Activated CD8-positive, alpha-beta memory T cell treated with anti-CD3 and anti-CD28 coated beads for 24 hours (primary cell): ENCODE measurements at places on chromosomes 5 and 9.

DNA sequence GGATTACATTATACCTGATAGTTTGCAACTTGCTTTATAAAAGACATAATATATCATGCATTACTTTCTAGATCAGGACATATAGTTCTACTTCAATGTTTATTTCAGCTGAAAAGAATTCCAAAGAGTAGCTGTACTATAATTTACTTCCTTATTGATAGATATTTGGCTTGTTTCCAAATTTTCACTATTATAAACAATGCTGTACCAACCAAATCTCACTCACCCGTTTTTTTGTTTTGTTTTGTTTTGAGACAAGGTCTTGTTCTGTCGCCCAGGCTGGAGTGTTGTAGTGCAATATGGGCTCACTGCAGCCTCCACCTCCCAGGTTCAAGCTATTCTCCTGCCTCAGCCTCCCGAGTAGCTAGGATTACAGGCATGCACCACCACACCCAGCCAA, 132.7 kb downstream of the GNAQ start:
- no peak for DNase-seq

DNA sequence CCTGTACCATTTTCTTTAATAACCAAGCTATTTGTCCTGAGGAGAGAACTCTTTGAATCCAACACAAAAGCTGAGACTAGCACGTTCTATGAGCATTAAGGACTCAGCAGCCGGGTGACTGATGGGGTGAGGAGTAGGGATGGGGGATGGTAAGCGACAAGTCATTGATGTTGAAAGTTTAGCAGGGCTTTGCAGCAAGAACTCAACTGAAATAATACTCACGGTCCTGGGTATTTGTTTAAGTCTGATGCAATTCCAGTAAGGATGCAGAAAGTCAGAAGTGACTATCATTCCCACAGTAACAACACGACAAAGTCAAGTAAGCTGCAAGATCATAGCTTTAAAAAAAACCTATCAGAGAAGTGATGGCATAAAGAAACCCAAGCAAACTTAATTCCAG, 131.1 kb downstream of the ACTL7B start:
- DNase-seq = no peak

DNA sequence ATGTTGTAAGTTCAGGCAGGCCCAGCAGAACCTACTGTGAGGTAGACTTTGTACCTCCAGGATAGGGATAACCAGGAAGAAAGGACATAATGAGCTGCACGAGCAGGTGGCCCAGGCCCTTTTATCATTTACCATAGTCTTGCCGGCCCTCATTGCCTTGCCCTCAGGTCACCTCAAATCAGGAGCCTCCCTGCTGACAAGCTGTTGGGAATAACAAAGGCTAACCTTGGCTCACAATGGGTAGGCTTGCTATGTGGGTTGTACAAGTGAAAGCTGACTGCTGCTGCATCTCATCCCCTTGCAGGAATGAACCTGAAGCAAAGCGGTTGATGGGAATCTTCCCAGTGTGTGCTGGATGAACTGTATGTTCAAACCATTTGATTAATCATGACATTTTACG, 159.5 kb upstream of the ACTBL2 start:
- no peak for DNase-seq

DNA sequence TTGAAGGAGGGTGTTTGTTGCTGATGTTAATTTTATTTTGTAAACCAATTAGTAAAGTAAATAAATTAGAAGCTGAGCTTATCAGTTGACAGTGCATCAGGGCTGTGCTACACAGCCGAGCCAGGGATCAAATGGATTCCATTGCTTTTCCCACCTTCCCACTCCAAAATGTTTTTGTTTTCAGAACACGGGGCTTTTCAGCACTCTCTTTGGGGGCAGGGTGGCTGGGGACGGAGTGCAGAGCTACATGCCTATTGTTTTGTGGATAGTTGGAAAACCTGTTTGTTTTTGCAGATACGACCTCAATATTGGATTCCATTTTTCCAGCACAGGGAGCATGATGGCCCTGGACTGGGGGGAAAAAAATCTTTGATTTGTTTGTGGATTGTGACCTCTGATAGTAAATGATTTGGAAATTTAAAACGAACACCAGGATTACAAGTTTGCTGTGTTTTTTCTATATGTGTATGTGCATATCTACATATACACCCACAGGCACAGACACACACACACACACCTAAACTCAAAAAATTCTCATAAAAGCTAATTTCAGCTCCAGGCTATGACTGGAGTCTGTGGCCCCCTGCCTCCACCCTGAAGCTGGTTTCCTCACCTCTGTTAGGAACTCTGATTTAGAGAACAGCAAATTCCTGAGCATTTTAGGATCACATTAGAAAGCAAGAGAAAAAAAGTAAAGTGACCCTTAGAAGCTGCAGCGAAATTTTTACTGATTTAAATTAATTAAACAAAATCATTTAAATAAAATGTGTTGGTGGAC, 371.7 kb upstream of the IRX2 start:
- peak; percentile 9 for DNase-seq

GRCh38 chr5:5270958-5271785, 131.0 kb downstream of the ADAMTS16 start:
- no peak for DNase-seq

GRCh38 chr9:123191680-123192079, 76.7 kb downstream of the STRBP start:
- no peak for DNase-seq

DNA sequence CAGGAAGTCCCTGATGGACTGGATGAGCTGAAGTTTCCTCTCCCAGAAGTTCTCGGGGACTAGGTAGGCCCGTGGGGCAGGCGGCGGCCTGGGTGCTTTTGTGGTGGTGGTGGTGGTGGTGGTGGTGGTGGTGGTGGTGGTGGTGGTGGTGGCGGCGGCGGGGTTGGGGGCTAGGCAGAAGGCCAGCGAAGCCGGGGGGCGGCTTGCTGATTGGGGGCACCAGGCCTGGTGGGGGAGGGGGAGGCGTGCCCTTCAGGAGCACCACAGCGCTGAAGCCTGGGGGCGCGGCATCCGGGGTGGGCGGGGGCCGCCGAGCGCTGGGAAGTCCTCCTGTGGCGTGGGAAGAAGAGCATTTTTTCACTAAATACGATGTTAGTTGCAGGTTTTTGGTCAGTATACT, 26.9 kb downstream of the SPATA31C1 start:
- DNase-seq = no peak

DNA sequence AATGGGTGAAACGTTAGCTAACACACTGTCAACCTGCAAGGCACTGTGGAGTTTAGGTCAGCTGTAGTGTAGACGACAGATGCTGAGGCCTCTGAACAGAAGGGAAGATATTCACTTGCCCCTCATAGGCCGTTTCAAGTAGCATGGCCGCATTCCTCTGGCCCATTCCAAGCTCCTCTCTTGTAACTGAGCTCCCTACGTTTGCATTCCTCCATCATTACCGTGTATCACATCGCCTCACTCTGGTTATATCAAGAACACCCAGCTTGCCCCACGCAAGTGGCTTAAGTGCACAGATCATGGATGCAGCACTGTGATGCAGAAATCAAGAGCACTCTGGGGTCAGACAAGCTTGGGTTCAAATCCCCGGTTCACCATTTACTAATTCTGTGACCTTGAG, 43.3 kb downstream of the PRELID2 start:
- DNase-seq = no peak

DNA sequence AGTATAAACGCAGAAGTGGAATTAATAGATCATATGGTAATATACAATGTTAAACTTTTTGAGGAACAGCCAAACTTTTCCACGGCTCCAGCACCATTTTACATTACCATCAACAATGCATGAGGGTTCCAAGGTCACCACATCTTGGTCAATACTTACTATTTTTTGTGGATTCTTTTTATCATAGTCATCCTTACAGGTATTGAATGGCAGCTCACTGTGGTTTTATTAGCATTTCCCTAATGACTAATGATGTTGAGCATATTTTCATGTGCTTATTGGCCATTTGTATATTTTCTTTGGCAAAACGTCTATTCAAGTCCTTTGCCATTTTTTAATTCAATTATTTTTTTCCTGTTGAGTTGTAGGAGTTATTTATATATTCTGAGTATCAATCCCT, 14.1 kb upstream of the RAPGEF6 start:
- no peak for DNase-seq

DNA sequence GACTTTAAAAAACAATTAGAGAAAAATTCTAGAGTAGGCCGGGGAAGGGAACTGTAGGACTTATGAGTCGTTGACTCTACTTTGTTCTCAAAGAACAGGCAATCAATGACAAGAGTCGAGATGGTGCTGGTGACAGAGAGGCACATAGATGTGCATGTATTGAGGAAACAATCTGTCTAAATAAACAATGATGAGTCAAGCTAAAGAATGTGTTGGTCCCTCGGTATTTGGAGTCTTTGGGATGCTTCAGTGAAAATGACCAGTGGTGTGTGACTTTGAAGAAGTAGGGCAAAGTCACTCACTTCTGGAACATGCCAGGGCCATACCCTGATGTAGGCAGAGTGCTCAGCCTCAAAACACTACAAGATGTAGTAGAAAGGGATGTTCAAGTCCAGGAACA, 288.1 kb upstream of the PANK3 start:
- no peak for DNase-seq

DNA sequence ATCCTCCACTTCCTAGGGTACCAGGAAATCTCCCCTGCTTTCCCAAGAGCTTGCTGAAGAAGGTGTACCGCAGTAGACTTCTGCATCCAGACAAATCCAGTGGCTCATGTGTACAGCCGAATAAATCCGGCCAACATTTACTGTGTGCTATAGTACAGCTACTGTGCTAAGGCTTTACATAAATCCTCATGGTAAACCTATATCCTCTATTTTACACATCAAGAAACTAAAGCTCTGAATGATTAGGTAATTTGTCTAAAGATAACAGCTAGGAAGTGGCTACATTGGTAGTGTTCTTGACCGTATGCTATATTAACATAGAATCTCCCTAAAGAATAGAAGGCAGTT, 511 bp upstream of the WDR41 start:
- no peak for DNase-seq

- no peak for DNase-seq
Measured at GRCh38 chr5:6790346-6790865, 77.2 kb downstream of the TENT4A start.

DNA sequence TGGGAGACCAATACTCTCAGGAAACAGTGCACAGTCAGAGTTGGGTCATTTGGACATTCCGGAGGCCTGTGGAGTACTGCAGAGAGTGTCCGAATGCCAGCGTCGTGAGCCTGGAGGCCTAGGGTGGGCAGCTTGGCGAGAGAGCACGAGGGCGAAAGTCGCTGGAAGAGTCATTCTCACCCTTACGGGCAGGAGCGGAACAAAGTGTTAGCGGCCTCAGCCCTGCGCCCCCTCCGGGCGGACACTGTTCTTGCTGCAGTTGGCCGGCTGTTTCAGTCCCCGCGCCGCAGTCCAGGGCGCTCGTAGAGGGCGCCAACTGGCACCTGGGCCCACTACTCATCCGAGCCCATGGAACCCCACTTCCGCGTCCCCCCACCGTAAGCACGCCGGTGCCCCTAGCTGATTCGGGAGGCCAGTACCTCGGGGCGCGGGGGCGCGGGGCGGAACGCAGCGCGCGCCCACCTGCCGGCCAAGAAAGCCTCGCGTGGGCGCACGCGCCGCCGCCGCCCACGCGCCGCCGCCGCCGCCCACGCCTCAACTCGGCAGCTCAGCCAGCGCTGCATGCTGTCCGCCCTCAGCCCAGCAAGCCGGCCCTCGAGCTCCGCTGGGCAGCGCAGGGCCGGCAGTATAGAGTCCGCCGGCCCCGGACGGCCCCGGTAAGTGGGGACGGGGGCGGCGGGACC, 99.7 kb upstream of the CCL21 start:
- no peak for DNase-seq

GRCh38 chr5:135145985-135146384, 112.0 kb upstream of the PITX1 start:
- no peak for DNase-seq

DNA sequence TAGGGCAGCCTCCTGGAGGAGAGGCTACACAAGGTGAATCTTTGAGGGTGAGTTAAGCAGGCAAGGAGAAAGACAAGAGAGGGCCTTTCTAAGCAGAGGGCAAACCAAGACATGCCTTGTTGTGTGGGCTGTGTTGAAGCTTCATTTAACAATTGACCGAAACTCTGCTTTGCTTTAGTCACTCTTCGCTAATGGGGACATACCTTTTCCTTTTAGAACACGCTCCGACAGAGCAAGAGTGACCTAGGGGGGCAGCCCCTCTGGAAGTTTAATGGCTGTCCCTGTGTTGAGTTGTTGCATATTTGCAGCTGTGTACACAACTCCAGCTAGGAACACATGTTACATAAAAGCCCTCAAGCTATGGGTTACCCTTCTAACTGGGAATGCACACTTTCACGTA, 218.1 kb upstream of the WWC1 start:
- DNase-seq = no peak

GRCh38 chr5:97559827-97560598, 377.0 kb upstream of the RIOK2 start:
- DNase-seq = no peak

DNA sequence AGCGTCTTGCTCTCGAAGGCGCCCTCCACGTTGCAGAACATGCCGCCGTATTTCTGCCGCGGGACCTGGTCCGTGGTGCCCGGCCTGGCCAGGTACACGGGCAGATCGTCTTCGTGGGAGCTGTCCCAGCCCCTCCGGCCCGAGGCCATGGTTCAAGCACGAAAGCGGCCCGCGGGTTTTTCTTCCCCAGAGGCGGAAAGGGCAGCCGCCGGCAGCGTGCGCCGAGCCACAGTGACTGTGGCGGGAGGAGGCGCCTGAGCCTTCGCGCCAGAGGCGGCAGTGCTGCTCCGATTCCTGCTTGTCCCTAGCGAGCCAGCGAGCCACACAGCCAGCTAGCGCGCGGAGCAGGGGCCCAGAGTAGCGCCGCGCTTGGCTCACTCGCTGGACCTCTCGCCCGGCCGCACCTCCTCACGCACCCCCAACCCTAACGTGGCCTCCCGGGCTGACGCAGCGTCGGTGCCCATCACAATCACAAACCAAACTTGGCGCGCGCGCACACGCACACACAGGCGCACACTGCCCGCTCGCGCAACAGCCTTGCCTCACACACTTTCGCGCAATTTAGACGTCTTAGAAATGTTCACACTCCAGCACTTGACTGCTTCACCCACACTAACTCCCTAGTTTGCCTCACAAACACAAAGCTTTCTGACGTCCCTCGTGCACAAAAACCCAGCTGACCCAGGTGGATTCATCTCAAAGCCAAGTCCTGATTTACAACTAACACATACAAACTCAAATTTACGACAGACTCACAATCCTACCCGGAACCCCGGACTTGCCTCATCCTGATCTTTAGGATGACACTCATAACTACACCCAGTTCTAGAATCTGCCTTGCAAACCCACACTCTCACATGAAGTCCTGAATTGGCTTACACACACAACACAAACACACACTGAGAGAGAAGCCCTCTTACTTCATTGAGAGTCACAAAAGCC, at the start of gene DPYSL3:
TSS of gene DPYSL3 (minus strand) at position 359 of the 942 bp plus-strand sequence. CDS start at position 149, 210 bp downstream.
- no peak for DNase-seq
